Stimulated activated CD4-positive, alpha-beta T cell treated with anti-CD3 and anti-CD28 coated beads, Interleukin-4, amount 100 ng/mL, for 1 hour (primary cell): ENCODE measurements at places on chromosomes 12 and 14.

DNA sequence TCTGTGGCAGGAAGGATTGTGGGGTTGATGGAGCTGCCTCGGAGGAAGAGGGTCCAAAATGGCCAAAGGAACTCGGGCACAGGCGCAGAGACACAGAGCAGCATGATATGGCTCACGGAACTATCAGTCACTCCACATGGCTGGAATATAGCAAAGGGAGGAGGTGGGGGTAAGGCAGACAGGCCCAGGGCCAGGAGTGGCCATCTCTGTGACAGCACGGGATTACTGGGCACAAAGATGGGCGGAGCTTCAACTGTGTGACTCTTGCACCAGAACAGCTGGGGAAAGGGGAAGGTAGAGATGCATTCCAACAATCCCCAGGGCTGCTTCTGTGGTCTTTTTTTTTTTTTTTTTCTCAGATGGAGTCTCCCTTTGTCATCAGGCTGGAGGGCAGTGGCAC lies 24.8 kb upstream of the EML1 start:
- DNase-seq, result no peak

DNA sequence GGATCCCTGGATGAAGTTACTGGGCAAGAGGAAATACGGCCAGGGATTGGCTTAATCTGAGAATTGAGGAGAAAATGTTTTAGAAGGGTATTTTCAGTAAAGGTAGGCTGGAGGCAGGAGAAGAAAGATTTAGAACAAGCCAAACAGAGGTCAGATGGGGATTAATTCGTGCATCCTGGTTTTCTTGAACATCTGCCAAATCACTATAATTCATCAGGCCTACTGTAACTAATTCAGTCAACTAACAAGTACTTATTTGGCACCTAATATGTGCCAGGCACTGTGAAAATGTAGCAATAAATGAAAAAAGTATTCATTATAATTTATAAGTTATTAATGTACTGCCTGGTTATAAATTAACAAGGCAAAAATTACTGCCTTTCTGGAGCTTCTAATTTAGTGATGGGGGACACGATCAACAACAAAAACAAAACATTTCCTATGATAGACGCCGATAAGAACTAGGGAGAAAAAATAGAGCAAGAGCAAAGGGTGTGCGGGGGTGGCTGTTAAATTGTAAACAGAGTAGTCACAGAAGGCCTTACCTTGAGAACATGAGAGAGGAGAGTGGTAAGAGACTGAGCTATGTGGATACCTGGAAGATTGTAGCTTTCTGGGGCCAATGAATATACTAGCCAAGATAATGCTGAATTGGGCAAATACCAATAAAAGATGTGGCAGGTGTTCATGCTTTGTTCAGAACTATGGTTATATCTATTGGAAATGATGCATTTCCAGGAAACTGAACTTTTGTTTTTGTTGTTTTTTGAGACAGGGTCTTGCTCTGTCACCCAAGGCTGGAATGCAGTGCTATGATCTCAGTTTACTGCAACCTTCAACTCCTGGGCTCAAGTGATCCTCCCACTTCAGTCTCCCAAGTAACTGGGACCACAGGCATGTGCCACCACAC lies 34.0 kb downstream of the DUSP16 start:
- no peak for DNase-seq

DNA sequence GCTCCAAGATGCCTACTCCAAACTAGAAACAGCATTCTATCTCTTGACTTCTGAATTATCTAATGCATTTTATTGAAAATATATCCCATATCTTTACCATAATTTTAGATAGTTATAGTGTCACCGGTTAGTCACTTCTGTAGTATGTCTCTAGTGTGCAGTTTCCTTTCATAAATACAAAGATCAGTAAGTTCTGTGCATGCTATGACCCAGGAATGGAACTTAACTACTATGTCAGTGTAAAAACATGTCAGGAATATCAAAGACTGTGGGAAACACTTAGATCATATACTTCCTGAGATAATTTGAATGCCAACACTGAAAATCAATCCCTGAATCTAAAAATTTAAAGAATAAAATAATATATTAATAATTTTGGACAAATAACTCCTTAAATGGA lies 237.6 kb downstream of the ATXN7L3B start:
- no peak for DNase-seq

DNA sequence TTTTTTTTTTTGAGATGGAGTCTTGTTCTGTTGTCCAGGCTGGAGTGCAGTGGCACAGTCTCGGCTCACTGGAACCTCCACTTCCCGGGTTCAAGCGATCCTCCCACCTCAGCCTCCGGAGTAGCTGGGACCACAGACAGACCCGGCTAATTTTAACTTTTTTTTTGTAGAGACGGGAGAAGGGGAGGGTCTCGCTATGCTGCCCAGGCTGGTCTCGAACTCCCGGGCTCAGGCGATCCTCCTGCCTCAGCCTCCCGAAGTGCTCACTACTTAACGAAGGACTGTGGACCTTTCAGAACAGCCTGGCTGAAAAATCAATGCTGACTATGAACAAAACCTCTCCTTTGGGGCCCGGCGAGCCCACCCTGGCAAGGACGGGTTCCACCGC lies 10.9 kb downstream of the SLC6A12 start:
- DNase-seq, result no peak

- DNase-seq, result no peak
These were observed 41.2 kb upstream of the C12orf75 start for GRCh38 chr12:105289114-105289904.
